Skin of body (tissue), 3 donors: ENCODE measurements at places on chromosomes 7 and 10. TPM values are rescaled to one million over a fixed set of nuclear protein-coding genes. Genes with fewer than 3 reads are reported as not detected.

MKX gene
- total RNA-seq: 4.0 TPM

RET gene
- 9.3 TPM for total RNA-seq

TMEM176A gene
- total RNA-seq: 8.8 TPM

NRAP gene
- 13.6 TPM for total RNA-seq

AOC1 gene
- total RNA-seq: 0.59 TPM

WNT8B gene
- total RNA-seq: not detected

NPTX2 gene
- total RNA-seq: 2.4 TPM

RASA4B gene
- 6.7 TPM for total RNA-seq

ZKSCAN1 gene
- total RNA-seq: 38.1 TPM

ENKUR gene
- 0.39 TPM for total RNA-seq

TMEM229A gene
- total RNA-seq: not detected

HMX2 gene
- not detected for total RNA-seq

SFRP4 gene
- total RNA-seq: 5.0 TPM
